Inflammatory macrophage (primary cell): ENCODE measurements at places on chromosomes 2 and 18.

DNA sequence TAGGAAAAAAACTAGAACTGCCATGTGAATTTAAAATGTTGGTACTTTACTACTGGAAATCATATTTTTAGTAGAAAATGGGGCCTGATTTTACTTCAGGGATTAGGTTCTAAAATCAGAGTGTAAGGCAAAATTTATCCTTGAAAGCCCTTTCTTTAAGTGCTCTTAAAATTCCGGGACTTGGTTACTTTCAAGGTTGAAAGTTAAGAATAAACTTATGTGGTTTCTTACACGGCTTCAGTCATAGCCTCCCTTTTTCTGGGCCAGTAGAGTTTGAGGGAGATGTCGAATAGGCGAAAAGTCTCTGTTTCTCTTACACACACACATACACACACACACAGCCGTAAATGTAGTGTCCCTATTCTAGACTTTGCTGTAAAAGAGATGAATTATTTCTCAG lies 13.1 kb downstream of the KCNE4 start:
- DNase-seq, result no peak

DNA sequence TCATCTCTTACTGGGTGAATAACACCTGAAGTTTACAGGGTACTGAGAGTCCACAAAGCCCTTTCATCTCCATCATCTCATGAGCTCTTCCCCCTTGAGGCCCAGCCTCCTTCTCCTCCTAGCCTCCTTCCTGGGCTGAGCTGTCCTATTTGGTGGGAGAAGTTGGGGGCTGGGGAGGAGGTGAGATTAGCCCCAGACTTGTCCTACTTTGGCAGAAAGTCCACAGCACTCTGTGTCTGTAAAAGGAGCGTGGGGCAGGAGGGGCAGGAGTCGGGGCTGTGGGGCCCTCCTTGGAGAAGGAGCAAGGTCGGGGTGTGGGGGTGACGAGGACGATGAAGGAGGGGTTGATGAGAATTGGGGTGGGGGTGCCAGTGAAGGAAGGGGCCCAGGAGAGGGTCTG lies 10.0 kb upstream of the DES start:
- no peak for DNase-seq

- no peak for DNase-seq
Observed at GRCh38 chr2:21620771-21621170, 497.0 kb downstream of the TDRD15 start.

DNA sequence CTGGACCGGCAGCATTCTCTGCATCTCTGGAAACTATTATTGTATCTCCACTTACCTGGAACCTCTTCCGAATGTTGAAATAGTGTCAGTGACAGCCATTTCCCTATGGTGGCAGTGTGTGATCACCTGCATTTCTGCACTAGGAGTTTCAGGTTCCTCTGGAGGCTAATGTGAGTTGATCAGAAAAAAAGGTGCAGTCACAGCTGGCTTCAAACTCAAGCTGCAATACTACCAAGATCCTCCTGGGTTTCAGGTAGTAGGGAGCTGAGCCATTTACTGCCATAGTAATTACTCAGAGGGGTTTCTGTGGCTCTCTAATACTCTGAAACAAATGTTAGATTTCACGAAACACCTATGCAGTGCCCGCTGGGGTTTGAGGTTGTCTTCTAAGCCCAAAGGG lies 183.5 kb upstream of the OSR1 start:
- DNase-seq, result no peak
